H1 (cell line): ENCODE measurements at places on chromosomes 6 and 20.

DNA sequence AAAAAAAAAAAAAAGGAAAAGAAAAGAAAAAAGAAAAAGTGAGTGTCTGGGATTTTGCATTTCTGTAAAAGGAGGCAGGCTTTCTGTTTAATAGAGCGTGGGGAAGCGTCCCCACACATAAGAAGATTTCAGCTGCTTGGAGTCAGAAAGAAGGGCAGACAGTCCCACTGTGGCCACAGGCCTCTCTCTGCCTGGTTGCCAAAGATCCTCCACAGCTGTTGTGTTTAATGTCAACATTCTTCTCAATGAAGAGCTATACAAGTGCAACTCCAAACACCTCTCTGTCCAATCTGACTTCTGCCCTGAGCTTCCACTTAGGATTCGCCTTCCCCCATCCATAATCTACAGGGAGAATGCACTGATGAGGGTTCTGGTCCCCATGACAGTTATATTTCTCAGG is 64.3 kb upstream of the MLN start:
- no peak for DNase-seq

GRCh38 chr20:53001498-53002301 is 29.5 kb downstream of the TSHZ2 start:
- DNase-seq: no peak

DNA sequence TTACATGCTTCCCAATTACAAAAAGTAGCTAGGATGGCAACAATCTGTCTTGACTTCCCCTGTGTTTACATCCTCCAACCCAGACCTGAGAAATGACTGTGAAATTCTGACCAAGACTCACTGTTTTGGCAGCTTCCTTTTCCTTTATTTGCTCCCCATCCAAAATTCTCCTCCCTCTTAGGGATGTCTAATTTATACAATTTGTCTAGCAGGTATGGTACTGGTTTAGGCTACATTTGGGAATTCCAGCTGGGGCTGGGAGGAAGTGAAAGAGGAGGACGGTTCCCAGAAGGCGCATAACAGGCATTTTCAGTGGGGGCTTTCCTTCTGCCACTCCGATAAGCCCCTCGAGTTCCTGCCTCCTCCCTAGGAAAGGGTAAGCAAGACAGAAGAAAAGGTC is 231.5 kb upstream of the BTBD3 start:
- DNase-seq: no peak

DNA sequence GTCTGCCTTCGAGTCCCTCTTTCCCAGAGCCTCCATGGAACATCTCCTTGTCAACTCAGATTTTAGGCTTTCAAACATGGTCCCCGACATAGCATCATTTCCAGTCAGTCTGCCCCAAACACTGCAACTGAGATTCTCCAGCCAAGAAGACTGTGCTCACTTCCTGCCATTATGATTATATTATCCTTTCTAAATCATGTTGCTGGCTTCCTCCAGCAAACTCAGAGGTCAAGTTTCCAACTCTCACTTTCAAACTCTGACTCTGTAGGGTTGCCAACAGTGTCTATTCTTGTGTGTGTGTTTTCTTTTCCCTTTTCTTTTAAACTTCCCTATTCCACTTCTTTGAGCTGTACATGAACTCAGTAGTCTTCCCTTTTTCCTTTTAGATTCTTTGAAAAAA is 61.2 kb upstream of the TRAF3IP2 start:
- no peak for DNase-seq

- DNase-seq: no peak
These were observed 250.4 kb downstream of the C6orf118 start for GRCh38 chr6:165059032-165059431.

DNA sequence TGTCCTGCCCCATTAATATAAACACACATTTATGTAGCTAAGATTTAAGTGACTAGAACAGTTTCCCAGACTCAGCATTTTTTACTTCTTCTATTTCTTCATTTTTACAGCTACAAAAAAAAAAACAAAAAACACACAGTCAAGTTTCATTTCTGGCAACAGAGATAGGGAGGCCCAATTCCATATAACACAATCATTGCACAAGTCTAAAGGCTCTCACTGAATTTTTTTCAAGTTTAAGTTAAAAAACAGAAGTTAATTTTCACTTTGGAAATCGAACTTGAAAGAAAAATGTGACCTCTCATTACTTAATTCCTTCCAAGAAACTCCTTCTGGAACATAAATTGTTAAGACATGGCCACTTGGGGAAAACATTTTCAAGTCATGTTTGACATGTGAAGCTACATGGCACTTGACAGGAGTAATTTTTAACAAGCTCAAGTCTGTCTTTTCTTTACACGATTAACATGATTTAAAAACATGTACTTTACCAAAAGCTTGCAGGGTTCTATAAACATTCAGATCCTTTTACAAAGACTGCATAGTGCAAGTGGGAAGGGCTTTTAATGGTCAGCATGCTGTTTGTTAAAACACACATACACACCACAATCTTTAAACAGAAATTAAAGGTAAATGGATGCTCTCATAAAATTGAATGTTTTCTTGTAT is 100.1 kb upstream of the CCDC28A start:
- DNase-seq: no peak

DNA sequence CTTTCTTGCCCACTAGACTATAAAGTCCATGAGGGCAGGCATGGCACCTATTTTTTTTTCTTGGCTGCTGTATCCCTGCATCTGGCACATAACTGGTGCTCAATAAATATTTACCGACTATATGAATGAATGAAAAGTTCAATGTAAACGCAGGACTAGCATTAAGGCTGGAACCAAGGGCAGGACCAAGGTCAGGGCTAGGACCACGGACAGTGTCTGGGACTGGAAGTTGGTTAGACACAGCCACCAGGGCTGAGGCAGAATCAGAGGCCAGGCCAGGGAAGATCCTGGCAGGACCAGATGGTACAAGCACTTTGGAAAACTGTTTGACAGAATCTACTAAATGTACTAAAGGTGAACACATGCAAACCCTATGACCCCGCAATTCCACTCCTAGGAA is 3.7 kb downstream of the TNXB start:
- no peak for DNase-seq

GRCh38 chr20:17963114-17963897 is 5.3 kb downstream of the SNX5 start:
- DNase-seq: no peak

GRCh38 chr6:100633096-100633777 is 168.5 kb upstream of the SIM1 start:
- DNase-seq: no peak

DNA sequence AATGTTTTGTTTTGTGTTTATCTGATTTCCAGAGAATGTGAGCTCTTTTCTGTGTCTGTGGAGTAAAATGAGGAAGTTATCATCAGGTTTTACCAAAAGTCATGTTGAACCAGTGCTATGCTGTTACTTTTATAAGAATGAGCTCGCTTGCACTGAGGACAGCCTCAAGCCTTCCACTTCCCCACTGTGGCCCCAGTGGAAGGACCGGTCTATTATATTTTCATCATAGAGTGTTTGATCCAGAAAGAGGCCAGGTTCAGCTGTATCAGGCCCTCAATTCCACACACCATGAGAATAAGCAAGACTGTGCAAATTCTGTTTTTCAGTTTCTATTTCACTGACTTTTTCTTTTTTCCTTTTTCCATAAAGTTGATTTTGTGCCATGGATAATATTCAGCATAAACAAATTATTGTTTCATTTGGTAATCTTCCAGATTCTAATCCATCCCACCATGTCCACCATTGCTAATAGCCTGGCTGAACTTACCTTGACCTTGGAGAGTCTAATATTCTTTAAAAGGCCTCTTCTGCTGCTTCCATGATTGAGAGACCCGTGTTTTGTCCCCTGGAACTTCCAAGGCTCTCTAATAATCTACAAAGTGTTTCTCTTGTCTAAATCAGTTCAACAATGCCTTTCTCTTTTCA is 286.2 kb downstream of the THBS2 start:
- no peak for DNase-seq

DNA sequence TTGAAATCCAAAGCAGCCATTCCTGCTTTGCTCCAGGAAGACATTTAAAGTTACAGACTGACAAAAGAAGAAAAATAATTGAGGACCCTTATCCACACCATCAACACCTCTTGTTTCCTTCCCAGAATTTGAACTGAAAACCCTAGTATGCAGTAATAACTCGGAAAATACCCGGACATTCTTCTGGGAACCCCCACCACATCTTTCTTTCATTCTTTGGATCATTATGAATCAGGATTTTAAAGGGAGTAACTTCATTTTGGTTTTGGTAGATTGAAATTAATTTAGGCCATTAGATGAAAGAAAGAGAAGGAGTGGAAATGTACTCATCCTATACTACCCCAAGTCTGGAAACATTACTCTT is 213.8 kb upstream of the MARCKS start:
- no peak for DNase-seq

GRCh38 chr20:50197463-50198179 is 7.0 kb downstream of the CEBPB start:
- DNase-seq: no peak

DNA sequence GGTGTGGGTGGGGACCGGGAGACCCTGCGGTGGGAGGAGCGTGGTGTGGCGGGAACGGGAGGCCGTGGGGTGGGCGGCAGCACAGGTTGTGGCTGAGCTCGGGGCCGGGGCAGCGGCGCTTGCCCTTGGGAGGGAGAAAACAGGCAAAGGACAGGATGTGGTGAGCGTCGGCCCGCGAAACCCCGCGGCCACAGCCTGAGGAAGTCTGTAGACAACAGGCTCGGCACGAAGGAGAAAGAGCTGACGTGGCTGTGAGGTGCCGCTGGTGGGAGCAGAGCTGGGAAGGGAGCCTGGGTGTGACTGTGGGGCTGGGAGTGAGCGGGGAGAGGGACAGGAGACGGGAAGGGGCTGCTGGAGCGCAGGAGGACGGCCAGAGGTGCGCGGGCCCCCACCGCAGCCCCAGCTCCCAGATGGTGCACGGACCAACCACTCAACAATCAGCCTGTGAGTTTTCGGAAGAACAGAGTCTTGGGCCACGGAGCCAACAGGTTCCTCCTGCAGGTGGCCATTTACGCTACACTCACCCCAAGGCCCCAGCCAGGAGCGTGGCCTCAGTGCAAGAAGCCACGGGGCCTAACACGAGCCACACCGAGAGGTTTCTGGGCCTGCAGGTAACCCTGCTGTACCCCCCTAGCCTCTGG is 202.8 kb downstream of the DLL1 start:
- peak; percentile 43 for DNase-seq

DNA sequence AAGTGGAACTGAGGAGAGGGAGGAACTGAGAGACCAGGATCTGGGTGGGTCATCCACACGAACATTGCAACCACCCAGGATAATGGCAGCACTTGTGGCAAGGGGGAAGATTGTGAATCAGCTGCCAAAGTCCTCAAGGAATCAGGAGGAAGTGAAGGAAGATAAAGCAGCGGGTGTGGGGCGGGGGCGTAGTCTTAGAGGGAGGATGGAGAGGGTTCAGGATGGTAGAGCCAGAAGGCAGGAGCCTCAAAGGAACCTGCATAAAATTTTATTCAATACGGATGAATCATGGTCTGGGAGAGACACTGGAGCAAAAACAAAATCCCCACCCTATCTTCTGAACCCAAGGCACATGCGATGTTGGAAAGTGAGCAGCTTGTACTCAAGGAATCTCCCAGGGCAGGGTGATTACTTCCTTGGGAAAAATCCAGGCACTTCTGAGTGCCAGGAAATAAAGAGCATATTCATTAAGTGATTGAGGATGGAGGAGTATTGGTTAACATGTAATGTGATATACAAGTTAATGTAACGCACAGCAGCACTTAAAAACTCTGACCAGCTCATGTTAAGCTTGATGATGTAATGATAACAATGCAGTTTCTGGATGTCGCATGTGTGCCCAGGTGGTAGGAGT is 82.0 kb upstream of the B3GAT2 start:
- no peak for DNase-seq

- DNase-seq: no peak
These were observed 29.3 kb downstream of the GCM1 start for GRCh38 chr6:53119349-53119748.

DNA sequence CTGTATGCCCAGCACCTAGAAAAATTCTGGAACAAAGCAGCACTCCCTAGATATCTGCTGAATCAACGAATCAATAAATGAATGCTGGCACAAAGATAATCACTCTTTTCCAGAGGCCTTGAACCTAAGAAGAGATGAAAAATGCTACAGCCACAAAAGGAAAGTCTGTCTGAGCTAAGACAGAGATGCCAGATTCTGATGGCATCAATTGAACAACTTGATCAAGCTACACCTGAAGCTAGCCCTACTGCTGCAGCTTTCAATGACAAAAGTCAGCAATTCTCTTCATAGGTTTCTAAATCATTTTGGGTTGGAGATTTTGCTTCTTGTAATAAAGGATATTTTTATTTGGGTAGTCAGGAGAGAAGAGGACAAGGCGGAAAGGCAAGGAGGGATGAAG is 305.0 kb upstream of the SULF2 start:
- DNase-seq: no peak

- no peak for DNase-seq
These were observed 6.4 kb downstream of the EXOC2 start for GRCh38 chr6:686497-686896.

DNA sequence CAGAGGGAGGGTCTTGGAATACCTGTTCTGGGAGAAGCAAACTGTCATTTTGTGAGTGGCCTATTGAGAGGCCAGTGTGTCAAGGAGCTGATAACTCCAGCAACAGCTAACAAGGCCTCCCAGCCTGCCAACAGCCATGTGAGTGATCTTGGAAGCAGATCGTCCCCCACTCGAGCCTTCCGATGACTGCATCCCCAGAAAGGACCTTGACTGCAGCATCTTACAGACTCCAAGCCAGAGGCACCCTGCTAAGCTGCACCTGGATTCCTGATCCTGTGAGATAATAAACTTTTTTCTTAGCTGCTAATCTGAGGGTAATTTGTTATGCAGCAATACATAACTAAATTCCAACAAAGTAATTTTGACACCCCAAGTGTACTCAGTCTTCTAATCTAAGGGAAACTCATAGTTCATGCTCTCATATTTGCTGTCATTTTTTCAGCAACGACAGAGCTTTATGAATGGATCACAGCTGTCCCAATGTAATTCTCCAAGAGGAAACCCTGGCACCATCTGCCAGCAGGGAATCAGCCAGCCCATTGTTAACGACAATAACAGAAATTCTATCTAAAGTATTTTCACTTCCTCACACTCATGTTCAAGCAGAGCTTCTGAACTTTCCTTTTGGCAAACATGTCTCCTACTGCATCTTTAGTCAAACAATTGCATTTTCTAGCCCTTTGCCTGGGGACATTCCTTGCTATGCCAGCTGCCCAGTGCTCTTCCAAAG is 470.2 kb upstream of the BTBD3 start:
- no peak for DNase-seq

GRCh38 chr6:42522036-42522435 is 41.8 kb upstream of the UBR2 start:
- DNase-seq: no peak

DNA sequence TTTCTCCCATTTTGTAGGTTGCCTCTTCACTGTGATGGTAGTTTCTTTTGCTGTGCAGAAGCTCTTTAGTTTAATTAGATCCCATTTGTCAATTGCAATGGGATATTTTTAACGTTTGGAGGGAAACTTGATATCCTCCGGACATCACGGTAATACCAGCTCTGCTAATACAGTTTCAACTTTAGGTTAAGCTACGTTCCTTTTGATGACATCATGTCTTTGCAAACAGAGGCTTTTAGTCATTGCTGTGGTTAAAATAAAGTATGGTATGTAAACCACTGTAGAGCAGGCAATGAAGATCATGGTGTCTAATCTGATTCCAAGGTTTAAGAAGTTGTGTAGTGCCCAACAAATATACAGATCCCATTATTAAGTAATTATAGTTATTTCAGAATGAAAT is 168.0 kb upstream of the CHD6 start:
- no peak for DNase-seq

GRCh38 chr6:129871221-129871620 is 10.1 kb upstream of the TMEM244 start:
- no peak for DNase-seq
